Occipital lobe (tissue), 3 donors: ENCODE measurements at places on chromosomes 16 and 17. TPM values are rescaled to one million over a fixed set of nuclear protein-coding genes. Genes with fewer than 3 reads are reported as not detected.

DNA sequence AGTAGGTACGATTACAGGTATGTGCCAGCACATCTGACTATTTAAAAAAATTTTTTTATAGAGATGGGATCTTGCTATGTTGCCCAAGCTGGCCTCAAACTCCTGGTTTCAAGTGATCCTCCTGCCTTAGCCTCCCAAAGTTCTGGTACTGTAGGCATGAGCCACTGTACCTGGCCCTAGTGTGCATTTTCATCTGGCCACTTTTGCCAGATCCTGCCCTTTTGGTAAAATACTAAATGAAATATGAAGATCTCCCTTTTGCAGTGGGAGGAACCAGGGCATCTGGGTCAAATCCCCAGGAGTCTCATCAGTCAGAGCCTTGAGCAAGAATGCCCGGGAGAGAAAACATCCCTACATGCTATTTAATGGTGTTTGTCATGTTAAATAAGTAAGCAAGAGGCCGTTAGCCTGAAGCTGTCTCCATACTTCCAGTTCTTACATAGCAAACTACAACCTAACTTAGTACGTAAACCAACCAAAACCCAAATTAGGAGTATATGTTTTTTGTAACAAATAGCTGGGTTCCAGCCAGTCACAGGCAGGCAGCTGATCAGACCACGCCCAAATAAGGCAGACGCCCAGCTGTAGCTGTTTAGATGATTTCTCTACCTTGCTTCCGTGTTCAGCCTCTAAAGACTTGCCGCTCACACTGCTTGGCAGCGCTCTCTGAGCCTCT is 46.5 kb upstream of the CLEC18A start:
- no peak for DNase-seq

DNA sequence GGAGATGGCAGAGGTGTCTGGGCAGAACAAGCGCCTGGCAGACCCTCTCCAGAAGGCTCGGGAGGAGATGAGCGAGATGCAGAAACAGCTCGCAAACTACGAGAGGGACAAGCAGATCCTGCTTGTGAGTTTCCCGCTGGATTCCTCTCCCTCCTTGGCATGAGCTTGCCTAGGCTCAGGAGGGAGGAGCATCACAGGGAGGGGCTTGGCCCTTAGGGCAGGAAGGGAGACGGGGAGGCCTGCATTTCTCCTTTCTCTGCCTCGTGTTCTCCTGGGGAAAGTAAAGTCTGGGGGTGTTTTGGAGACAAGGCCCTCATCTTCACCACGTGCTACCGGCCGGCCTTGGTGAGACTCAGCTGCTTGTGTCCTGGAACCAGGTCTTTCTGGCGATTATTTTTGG is 18.0 kb upstream of the DBNDD1 start:
- DNase-seq = no peak

DNA sequence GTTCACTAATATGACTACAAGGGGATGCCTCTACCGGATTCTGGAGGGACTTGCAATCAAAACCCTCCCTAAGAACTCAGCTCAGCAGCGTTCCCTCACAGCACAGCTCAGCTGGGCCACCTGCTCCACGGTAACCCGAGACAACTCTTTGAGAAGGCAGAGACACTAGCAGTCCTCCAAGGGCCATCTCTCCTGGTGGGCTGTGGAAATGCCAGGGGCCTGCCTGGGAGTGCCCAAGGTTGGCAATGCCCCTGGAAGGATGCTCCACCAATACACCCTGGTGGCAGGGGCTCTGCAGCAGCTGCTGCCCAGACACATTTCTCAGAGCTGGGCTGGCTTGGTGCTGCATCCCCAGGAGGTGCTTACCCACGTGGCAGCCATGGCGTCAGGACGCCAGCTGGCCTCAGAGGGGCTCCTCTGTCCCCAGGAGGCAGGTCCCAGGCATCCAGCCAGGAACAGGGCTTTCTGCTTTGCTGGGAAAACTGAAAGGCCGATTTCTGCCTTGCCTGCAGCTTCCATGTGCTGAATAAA is 16.5 kb downstream of the CDIP1 start:
- DNase-seq = peak; percentile 73

RBFOX1 gene
- total RNA-seq = 78.0 TPM

ANKRD40CL gene
- total RNA-seq = not detected

DNA sequence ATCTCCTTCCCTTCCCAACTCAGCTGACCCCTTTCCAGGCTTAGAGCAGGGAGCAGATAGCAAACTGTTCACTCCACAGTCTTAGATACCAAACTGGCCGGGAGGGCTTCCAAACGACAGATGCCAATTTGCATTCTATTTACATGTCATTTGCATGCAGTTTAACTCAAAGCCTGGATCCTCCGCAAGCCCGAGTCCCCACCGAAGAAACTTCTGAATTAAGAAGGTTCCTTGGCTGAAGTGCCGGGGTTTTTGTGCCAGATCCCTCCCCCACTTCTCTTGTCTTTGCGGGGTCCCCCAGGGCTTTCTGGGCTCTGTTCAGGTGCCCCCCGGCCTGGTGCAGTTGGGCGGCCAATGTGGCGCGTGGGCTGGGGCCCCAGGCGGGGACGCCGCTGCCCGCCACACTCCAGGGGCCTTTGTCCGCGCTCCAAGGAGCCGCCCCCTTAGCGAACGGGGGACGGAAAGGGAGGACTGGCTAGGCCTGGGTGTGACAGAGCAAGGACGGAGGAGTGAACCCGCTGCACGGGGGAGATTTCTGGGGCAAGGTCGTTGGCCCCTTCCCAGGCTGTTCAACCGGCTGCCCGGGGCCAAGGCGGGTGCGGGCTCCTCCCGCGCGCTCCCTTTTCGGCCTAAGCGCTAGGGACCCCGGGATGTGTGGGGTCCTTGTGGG is 1.2 kb downstream of the GPRC5B start:
- DNase-seq = peak; percentile 85

- no peak for DNase-seq
Measured at GRCh38 chr17:43787728-43788127, 7.5 kb downstream of the CFAP97D1 start.

FOXC2 gene
- total RNA-seq = 0.62 TPM

CDH5 gene
- 5.6 TPM for total RNA-seq

- no peak for DNase-seq
Measured at GRCh38 chr17:76327696-76328095, 19.6 kb upstream of the QRICH2 start.

- no peak for DNase-seq
Measured at GRCh38 chr17:8732406-8733085, 12.1 kb downstream of the CCDC42 start.

SLFN14 gene
- 0.31 TPM for total RNA-seq

GRCh38 chr16:2838928-2839327 is 8.8 kb downstream of the ZG16B start:
- DNase-seq = peak; percentile 43

NPTX1 gene
- 19.3 TPM for total RNA-seq

- no peak for DNase-seq
Measured at GRCh38 chr17:21482189-21482865, 106.2 kb downstream of the KCNJ12 start.

GRCh38 chr17:28043741-28044140 is 1.3 kb downstream of the NLK start:
- no peak for DNase-seq

GRCh38 chr17:73315471-73315870 is 3.7 kb upstream of the CDC42EP4 start:
- no peak for DNase-seq

DNA sequence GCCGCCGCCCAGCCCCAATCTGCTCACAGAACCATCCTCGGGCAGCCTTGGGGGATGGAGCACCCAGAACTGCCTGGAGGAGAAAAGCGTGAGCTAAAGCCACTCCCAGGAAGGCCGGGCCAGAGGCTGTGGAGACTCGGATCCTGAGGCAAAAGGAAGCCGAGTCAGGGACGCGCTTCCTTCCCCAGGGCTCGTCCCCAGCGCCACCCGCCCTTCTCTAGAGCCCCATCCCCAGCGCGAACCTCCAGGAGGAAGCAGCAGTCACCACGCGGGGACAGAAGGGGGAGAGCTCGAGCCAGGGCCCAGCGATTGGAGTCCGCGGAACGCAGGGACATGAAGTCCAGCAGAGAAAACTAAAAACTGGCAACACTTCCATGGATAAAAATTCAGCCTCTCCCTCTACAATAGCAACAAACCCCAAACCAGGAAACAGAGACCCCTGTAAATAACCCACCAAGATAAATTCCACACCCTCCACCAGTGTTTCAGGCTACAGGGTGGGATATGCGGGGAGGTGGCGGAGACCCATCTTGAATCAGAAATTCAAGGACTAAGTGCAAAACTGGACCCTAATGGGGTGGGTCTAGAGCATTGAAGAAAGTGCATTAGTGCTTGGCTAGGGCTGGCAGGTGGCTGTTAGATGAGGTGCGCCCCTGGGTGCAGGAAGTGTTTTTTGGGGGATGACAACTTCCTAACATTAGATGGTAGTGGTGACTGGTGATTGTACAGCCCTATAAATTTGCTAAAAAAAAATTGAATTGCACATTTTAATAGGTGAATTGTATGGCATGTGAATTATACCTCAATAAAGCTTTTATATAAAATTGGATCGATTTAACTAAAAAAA is 116.1 kb upstream of the METRNL start:
- DNase-seq = peak; percentile 23

- DNase-seq = no peak
Measured at GRCh38 chr16:16096121-16096857, 127.0 kb downstream of the ABCC6 start.

GRCh38 chr16:11963706-11964105 is 1.3 kb upstream of the TNFRSF17 start:
- DNase-seq = no peak

DNA sequence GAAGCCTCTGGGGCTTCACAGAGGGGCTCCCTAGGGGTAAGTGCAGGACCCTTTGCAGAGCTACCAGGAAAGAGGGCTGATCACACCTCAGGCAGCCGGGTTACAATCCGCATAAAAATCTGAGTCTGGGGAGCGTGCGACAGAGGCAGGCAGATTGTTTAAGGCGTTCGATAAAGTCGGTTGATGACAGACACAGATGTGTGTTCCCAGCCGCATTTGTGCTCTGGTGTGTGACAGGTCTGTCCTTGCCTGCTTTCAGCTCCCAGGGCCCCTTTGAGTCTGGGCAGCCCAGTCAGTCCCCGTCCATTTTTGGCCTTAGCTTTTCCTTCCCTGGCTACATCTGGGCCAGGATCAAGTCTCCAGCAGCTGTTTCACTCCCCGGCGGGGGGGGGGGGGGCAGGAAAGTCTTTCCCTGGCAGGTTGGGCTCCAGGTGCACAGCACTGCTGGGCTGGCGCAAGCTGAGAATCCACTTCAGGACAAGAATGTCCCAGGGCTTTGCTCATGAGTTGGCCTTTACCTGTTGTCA is 1.3 kb upstream of the ZACN start:
- no peak for DNase-seq

HEATR3 gene
- total RNA-seq = 35.2 TPM

ZNF646 gene
- 16.5 TPM for total RNA-seq

DNA sequence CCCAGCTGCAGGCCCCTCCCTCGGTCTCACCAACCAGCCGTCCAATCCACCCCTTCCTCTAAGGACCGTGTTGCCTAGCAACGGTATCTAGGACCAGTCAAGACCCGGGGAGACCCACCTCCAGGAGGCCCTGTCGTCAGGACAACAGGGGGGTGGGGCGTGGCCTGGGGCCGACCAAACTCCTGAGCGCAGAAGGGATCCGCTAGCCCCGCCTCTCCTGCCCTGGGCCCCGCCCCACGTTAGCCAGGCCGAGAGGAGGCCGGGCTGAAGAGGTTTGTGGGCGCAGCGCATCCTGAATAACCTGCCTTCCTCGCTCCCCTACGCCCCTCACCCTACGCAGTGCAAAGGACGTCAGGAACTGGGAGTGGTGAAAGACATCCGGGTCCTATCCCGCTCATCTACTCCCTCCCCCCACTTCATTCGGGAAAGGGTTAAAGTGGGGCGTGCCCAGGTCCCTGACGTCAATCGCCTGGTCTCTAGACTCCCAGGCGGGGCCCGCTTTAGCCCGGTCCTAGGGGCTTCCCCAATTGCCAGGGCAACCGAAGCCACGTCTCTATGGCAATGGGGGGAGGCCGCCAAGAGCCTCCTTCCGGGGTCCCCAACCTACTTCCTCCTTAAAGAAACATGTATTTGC is 14.7 kb downstream of the DLG4 start:
- DNase-seq = peak; percentile 78

PPP1R1B gene
- 8.1 TPM for total RNA-seq

- DNase-seq = peak; percentile 30
Measured at GRCh38 chr16:28974007-28974436, 556 bp upstream of the SPNS1 start.

GRCh38 chr17:55564081-55564480 is 52.8 kb upstream of the SMIM36 start:
- no peak for DNase-seq

- DNase-seq = no peak
Measured at GRCh38 chr16:23288209-23288608, 13.9 kb upstream of the SCNN1B start.

GRCh38 chr17:35073183-35073790 is 9.8 kb upstream of the RFFL start:
- DNase-seq = no peak

GLP2R gene
- not detected for total RNA-seq

DNA sequence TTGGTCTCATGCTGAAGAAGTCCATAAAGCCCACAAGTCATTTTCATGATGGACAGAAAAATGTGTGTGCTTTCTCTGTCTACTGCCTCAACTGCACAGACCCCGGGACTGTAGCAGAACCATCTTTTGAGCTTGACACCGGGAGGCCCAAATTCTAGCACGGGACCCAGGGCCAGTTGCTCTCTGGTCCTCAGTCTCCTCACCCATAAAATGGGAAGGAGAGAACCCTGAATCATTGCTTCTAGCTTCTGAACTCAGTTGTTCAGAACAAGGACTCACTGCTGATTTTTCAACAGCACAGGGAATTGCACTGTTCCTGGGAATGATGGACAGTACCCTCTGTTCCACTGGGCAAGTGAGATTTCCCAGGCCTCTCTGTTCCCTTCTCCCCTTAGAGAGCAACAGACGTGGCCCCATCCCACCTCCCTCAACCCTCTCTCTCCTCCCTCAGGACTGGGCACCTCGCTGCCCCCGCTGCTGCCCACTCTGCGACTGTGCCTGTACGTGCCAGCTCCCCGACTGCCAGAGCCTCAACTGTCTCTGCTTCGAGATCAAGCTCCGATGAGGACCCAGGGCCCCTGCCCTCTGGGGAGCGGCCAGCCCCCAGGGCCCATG is 2.2 kb upstream of the ALDOA start:
- DNase-seq = no peak

GRCh38 chr17:35727635-35728034 is 3.8 kb upstream of the RASL10B start:
- no peak for DNase-seq

OR4D1 gene
- under 0.01 TPM for total RNA-seq

DNA sequence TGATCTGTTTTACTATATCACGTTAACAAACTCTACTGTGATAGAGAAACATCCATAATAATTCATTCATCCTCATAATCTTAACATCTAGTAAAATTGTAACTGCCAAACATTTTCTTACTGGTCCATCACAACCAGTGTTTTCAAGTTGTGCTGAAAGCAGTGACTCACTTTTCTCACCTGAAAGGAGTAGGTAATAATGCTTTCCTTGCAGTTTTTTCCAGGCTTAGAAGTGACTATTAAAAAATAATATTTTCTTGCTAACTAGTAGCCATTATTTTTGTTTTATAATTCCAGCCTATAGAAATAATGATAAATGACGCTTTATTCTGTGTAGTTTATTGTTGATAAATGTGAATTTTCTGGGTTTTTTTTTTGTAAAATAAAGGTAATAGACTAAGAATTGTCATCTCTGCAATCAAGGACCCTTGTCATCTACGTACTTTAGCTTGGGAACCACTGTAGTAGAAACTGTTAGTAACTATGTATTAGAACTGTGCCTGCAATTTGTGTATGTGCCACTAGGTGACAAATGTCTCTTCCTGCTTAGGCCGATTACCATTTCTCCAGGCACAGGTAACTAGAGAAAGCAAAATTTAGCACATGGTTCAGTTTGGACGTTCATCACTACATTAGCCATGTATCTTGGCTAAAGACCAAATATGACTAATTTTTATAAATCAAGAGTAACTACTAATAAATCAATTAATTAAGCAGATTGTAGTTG is 409.4 kb upstream of the ERCC4 start:
- no peak for DNase-seq

- no peak for DNase-seq
Measured at GRCh38 chr16:56336071-56336688, 89.2 kb downstream of the AMFR start.
